ENCODE measurements at places on chromosomes 11 and 22.
A peak's percentile ranks its signal among the peaks of the same experiment; 100 is the strongest.

DNA sequence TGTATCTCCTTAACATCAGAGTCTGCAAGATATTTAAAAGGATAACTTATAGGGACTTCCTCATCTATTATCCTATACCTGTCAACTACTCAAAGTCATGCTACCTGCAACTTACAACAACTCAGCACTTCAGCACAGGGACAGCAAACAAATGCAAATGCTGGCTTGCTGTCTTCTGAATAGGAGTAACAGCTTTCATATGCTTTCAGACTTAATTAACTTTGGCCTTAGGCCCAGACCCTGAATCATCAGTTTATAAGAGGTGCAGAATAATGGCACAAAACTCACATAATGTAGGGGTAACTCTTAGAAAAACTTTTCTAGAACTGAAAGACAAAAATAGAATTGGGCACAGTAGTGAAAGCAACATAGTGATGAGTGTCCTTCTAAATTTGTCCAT lies 953.4 kb downstream of the DLG2 start:
- no peak for DNase-seq

DNA sequence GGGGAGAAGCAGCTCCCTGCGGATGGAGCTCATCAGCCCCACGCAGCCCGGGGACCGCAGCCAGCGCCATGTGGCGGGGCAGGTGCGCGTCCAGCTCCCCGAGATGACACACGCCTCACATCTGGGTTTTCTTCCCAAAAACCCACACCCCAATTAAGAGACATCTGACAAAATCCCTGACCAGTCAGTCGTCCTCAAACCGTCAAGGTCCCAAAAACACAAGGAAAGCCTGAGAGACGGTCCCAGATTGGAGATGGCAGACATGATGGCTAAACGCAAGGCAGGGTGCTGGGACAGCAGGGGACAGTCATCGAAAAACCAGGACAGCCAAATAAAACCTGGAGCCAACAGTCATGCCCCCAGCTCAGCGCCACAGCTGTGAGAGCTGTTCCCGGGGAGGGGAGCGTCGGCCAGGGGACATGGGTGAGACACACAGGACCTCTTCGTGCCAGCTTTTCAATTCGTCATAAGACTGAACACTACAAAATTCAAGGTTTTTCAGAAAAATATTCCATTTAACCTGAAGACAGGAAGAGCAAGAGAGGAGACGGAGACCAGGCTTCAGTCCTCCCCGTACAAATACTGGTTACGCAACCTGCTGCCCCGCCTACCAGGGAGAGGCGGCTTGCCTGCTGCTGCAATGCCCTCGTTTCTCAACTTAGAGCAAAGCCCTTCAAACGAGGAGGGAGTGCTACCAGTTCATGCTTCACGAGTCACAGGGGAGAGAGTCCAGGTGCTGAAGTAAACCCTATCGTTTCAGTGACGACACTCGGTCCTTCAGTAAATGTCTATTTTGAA lies 10.5 kb downstream of the TOLLIP start:
- no peak for DNase-seq

GRCh38 chr11:118914987-118915386 lies 10.7 kb downstream of the BCL9L start:
- no peak for DNase-seq

- no peak for DNase-seq
These were observed 718.8 kb upstream of the ARHGAP42 start for GRCh38 chr11:99968336-99968735.

DNA sequence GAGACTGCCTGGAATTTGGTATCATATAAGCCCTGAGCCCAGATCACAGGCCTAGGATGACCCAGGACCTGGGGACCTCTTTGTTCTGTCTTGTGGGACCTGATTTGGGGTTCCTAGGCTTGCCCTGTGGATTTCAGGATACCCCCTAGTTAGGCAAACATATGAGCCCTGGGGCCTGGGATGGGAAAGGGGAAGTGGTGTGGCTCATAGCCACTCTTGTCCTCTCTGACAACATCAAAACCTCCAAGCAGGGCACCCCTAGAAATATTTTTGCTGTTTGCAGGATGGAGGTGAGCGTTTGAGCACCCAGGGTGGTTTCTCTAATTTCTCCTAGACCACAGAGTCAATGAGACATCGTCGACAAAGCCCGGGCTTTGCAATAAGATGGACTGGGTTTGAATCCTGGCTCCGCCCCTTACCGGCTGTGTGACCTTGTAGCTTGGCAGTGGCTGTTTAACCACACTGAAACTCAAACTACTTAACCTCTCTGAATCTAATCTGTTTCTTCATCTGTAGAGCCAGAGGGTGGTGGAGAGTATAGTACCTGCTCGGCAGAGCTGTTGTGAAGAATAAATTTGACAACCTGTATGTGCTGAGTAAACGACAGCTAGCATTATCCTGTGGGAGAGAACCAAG lies 5.3 kb upstream of the LRRC10B start:
- peak; percentile 68 for DNase-seq

DNA sequence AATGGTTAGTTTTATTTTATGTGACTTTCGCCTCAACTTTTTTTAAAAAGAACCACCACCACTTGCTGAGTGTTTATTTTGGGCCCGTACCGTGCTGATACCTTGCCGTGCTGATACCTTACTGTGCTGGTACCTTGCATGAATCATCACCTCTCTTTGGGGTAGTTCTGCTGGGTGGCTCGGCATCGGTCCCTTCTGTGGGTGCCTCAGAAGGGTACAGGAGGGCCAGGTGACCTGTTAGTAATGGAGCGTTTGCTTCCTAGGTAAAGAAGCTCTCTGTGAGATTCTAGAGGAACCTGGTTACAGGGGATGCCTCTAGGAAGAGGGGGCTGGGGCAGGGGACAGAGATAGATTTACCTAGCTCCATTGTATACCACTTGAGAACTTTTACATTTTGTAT lies 17.1 kb downstream of the TOM1 start:
- no peak for DNase-seq

- DNase-seq, result no peak
These were observed at the start of gene IL17REL for GRCh38 chr22:50012211-50013181. Gene IL17REL, minus strand, starts transcription at chr22:50012765. Its CDS starts 119 bp downstream, at chr22:50012646.

DNA sequence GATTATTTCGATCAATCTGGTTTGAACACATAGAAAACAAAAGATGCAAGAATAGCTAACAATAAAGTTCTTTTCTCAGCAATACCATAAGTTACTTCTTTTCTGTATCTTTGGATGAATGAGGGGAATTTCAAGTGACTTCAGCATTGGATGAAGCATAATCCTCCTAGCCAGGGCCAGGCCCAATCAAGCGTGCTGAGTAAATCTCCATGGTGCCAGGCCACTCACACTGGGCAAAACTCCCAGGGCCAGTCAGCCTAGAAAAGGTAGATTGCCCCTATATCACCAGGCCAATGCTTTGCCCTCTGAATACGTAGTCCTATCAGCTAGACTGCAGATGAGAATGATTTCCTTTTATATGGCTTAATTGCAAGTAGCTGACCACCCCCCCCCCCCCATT lies 6.0 kb downstream of the CNTF start:
- no peak for DNase-seq

DNA sequence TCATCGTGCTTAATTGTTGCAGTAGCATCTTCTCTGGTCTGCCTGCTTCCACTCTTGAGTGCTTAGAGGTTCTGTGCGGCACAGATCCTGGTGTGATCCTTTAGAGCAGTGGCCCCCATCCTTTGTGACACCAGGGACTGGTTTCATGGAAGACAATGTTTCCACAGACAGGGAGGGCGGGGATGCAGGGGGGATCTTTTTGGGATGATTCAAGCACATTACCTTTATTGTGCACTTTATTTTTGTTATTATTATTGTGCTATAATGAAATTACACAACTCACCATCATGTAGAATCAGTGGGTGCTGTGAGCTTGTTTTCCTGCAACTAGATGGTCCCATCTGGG lies 76.8 kb upstream of the SHANK2 start:
- no peak for DNase-seq

DNA sequence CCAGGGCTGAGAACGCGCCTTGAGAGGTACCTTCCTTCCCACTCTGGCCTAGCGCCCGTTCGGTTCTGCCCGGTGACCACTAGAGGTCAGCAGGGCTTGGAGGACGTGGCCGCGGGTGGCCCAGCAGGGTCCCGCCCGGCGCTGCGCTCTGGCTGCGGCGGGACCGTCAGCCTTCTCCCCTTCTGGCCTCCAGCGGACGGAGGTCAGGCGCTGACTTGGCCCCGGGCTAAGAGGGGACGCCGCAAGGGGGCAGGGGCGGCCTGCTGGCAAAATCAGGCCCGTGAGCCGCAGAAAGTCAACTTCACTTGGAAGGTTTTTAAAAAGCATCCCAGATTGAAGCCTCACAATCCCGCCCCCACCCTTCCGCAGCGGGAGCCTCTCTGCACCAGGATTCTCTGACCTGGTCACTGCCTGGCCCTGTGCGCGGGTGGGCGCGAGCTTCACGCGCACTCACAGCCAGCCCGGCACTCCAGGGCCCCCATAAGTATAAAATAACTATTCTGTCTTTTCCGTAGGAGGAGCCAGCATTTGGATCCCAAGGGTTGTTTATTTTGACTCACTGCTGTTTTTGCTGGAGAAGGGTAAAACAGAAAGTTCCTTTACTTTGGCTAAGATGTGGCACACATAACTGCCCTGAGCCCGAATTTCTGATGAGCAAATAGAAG lies 23.2 kb upstream of the ZBTB16 start:
- no peak for DNase-seq

GRCh38 chr11:60159868-60160267 lies 23.0 kb downstream of the MS4A6A start:
- DNase-seq, result no peak

DNA sequence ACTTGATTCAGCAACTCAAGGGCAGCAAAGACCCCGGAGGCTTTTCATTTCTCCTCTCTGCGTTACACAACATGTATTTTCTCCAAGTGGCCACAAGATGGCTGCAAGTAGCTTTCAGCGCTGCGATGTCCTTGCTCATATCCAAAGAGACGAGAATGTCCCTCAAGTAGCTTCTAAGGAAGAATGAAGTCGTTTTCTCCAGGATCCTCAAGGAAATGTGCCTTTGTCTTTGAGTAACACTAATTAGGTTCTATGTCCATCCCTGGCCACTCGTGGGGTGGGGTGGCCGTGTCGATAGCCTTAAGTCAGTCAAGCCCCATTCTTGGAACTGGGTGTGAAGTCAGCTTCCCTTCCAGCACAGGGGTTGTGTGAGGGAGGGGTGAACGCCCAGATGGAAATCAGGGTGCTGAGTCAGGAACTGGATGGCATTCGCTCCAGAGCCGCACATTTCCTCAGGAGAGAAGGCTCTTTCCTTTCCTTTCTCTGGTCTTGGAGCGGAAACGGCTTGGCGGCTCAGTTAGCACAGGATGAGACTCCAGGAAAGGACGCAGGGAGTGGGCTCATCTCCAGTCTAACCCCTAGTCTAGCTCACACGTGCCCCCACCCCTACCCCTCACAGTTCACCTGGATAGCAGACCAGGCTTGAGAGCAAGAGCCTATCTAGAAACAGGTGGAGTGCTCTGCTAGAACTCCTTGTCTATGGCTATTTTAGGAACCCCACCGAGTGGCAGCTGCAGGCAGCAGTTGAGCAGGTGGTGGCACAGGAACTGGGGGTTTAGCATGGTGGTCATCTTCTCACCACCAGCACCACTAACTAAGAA lies 44.3 kb downstream of the NNMT start:
- DNase-seq, result peak; percentile 60

DNA sequence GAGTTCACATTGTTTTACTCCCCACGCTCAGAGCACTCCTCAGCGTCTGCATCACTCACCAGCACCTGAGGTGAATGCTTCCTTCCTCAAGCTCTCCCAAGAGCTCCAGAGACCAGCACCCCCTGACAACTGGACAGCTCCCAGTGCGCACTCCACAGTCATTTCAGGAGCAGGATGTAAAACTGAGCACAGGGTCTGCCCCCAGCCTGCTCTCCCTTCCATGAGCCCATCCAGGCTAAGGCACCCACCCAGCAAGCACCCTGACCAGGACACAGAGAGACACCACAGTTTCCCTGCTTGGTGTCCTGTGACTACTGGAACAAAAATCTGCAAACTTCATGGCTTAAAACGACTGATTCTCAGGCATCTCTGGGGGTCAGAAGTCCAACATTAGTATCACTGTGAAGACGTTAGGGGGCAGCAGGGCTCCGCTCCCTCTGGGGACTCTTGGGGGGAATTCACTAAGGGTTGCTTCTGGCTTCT lies 3.3 kb downstream of the SCGB1D2 start:
- DNase-seq, result no peak

DNA sequence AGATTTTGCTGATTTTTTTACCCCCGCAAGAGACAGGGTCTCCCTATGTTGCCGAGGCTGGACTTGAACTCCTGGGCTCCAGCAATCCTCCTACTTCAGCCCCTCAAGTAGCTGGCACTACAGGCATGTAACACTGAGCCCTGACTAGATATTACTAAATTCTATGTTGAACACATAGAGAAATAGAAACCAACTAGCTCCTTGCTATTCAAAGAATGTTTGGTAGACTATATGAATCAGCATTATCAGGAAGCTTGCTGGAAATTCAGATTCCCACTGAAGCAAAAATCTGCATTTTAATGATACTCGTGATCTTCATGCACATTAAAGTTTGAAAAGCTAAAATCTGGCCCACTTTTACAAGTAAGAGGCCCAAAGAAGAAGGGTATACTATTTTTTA lies 11.9 kb downstream of the TMEM41B start:
- DNase-seq, result no peak

- DNase-seq, result no peak
These were observed 89.2 kb downstream of the PLEKHA7 start for GRCh38 chr11:16924826-16925560.

GRCh38 chr22:17241576-17242330 lies 22.5 kb upstream of the ADA2 start:
- DNase-seq, result no peak

Data from Jurkat, Clone E6-1 (cell line).